Muscle of back (tissue), 13 donors: ENCODE measurements at places on chromosomes 3 and 15.

GRCh38 chr3:47008851-47009224, 29.4 kb downstream of the NBEAL2 start:
- no peak for DNase-seq

DNA sequence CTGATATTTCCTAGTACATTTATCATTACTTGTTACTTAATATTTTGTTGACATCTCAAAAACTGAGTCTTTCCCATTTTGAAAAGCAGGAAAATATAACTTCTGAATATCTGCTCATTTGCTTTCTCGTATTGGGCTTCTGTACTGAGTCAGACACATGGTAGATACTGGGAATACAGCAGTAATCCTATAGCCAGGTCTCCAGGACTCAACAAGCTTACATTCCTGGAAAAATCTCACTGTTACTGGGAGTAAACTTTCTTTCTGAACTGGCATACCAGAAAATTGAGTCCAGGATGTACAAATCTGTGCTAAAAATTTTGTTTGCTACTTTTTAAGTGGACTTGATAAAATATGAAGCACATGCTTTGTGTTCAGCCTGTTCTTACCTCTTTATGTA, 240.4 kb downstream of the RBMS3 start:
- DNase-seq = no peak

DNA sequence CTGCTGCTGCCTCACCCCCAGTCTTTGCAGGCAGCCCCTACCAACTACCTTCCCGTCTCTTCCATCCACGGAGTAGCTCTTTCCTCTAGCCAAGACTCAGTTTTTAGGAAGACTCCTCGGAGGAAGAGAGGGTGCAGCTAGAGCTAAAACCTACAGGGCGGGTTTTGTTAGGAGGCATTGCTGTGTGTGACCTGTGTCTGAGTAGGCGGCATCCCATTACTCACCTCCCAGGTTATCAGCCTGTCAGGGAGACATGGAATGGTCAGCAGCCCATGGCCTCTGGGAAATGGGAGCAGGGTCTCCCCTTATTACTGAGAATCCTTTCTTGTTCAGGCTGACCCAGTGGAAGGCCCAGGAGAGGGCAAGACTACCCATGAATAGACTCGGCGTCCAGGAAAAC, 43.8 kb upstream of the FGD5 start:
- no peak for DNase-seq

- no peak for DNase-seq
These were observed 131.4 kb downstream of the THRB start for GRCh38 chr3:24363242-24363641.

- no peak for DNase-seq
These were observed 144.0 kb downstream of the CLSTN2 start for GRCh38 chr3:140078940-140079339.

- no peak for DNase-seq
These were observed 41.8 kb upstream of the IQSEC1 start for GRCh38 chr3:13114811-13115575.

GRCh38 chr15:90599644-90600043, 69.9 kb downstream of the CRTC3 start:
- DNase-seq = no peak

GRCh38 chr3:86695752-86696151, 295.2 kb downstream of the VGLL3 start:
- DNase-seq = no peak

DNA sequence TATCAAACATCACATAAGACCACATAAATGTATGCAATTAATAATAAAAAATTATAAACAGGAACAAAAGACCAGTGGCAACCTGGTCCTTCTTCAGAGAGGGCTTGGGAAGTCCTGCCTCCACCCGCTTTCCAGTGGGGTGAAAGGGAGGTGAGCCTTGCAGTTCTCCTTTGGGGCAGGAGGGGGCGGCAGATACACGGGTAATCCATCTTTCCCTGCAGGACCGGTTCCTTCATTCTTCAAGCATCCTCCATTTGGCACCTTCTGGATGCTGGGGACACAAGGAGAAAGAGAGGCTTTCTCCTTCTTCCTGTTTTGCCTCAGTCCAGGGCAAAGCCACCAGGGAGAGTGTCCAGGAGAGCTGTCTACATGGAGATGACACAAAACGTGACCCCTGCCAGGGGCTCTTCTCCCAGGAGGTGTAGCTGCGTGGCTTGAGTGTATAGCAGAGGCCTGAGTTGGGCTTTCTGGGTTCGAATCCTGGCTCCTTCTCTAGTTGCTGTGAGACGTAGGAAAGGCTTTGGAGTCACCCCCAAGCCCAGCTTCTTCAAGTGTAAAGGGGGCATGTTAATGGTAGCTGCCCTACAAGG, 23.2 kb downstream of the RPLP1 start:
- DNase-seq = peak; percentile 88

DNA sequence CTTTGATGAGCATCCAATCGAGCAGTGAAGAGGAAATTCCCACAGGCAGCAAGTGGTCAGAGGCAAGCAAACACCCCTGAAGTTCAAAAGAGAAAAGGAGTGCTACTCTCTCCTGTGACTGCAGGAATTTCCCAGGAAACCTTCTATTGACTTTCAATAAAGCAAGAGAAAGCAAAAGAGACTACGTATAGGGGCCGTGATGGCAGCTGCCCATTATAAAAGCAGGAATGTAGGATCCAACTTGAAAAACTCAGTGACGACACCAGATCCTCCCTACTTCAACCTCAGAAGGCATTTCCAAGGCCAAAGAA, 53.1 kb upstream of the IP6K2 start:
- no peak for DNase-seq

DNA sequence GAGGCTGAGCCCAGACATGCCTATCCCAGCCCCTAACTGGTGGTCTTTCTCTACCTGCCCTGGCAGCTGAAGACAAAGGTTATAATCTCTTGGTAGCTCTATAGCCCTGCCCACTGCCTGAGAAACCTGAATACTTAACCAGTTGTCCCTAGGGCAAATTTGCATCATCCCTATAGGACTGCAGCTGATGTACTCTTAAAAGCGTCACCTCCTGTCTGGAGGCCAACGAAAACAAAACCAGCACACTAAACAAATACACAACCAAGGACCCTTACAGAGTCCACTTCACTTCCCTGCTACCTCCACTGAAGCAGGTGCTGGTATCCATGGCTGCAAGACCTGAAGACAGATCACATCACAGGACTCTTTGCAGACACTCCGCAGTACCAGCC, 98.0 kb downstream of the KCNAB1 start:
- no peak for DNase-seq

DNA sequence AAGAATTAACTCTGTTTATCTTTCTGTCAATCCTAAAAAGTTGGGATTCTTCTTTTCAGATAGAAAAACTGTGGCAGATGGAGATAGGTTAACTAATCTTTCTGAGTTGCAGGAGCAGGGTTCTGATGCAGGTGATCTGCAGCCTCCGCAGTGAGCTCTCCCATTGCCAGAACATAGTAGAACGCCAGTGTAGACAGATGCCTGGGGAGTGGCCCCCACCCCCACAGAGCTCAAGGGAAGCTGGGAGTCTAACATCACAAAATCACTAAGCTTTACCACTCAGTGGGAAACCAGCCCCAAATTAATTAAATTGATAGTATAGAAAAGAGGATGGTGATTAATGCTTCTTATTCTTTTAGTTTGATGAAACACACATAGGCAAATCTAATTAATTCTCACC, 295.0 kb upstream of the ATP10A start:
- no peak for DNase-seq

DNA sequence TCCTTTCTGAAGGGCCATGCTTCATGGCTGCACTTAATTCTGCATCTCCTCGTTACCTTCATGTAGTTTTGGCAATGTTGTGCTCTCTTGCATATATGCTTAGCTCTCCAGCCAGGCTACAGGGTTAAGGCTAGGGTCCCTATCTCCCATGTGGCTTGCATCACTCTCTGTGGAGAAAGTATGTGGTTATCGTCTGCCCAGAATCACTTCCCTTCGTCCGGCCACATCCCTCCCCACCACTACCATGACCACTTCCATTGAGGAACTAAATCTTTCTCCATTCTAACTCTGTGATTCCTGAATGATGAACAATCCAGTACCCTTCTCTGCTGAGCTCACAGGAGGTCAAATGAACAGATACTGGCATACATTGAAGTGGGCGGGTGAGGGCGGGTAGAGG, 34.0 kb downstream of the WWTR1 start:
- DNase-seq = no peak

GRCh38 chr3:21551019-21551418, 200.0 kb downstream of the ZNF385D start:
- no peak for DNase-seq

DNA sequence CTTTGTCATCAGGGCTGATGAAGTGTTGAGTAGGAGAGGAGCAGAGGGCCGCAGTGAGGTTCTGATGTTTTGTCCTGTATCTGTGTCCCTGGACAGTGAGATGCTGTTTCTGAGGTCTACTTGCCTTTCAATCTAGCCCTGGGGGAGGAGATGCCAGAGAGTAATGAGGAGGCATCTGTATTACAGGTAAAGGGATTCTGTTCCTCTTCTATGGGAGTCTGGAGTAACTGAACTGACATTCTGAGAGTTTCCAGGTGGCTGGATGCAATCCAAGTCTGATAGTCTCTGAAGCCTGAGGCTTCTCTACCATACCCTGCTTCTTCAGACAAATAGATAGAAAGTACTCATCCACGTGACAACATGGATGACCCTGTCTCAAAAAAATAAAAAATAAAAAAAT, 60.9 kb downstream of the IL12A start:
- DNase-seq = no peak

DNA sequence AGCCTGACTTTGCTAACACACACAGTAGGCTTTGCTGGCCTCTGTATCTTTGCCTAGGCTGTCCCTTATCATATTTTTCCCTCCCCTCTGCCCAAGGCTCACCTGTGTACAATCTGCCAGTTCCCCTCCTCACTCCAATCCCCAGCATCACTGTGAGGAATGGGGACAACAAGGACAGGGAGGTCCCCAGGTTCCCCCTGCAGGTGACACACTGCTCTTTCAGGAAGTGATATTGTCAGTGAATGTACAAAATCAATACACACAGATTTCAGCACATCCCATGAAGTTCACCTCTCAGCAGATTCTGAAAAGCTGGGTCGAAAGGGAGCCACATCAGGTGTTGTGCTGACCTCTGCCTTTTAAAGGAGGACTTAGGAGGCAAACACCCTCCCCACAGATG, 177.5 kb downstream of the RAB11A start:
- DNase-seq = no peak

DNA sequence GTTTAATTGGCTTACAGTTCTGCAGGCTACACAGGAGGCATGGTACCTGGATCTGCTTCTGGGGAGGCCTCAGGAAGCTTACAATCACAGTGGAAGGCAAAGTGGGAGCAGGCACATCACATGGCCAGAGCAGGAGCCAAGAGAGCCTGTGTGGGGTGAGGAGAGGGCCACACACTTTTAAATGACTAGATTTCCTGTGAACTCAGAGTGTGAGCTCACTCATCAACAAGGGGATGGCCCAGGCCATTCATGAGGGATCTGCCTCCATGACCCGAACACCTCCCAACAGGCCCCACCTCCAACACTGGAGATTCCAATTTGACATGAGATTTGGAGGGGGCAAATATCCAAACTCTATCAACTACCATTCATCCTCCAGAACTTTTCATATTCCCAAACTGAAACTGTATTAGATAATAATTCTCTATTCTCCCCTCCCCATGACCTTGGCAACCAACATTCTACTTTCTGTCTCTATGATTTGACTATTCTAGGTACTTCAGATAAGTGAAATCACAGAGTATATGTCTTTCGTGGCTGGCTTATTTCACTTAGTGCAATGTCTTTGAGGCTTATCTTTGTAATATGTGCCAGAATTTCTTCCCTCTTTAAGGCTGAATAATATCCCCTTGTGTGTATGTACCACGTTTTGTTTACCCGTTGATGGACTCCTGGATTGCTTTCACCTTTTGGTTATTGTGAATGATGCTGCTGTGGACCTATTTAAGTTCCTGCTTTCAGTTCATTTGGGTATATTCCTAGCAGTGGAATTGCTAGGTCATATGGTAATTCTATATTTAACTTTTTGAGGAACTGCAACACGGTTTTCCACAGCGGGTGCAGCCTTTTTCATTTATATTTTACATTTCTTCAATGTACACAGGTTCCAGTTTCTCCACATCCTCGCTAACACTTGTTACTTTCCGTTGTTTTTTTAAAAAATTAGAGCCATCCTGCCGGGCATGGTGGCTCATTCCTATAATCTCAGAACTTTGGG, 43.8 kb downstream of the TKT start:
- no peak for DNase-seq

DNA sequence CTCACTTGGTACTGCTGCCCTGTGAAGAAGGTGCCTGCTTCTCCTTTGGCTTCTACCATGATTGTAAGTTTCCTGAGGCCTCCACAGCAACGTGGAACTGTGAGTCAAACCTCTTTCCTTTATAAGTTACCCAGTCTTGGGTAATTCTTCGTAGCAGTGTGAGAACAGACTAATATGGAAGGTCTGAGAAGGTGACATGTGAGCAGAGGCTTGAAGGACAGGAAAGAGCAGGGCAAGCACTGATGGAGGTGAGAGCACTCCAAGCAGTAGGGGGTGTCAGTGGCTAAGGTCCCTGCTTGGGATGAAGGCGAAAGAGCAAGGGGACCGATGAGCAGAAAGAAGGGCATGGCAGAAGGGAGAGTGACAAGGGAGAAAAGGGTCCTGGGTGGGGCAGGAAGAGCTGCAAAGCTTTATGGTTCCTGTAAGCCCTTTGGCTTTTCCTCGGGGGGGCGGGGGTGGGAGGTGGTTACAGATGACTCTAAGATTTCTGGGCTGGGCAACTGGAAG, 3.5 kb downstream of the EIF4E3 start:
- DNase-seq = no peak

DNA sequence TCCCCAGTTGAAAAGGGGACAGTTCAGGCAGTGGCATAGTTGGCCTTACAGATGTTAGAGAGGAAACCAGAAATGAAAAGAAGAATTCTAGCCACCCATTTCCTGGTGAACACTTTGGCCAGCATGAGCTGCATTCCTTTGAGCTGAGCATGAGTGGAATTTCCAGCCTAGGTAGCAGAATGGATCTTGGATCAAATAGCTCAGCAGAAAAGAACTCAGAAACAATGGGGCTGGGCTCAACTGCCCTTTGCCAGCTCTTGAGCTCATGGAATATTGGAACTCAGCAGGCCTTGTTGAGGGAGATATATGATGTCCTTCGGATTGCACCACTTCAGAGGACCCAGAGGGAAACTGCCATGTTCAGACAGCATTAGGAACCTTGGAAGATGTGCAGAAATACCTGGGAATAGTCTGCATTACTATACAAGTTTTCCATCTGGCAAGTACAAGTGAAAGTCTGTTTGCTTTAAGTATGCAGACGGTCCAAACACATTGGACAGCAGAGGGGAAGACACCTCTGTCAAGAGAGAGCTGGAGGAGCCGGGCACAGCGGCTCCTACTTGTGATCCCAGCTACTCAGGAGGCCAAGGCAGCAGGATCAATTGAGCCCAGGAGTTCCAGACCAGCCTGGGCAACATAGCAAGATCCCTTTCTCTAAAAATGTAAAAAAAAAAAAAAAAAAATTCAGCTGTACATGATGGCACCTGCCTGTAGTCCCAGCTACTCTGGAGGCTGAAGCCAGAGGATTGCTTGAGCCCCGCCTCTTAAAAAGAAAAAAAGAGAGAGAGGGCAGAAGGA, 3.1 kb upstream of the CDV3 start:
- peak; percentile 81 for DNase-seq

DNA sequence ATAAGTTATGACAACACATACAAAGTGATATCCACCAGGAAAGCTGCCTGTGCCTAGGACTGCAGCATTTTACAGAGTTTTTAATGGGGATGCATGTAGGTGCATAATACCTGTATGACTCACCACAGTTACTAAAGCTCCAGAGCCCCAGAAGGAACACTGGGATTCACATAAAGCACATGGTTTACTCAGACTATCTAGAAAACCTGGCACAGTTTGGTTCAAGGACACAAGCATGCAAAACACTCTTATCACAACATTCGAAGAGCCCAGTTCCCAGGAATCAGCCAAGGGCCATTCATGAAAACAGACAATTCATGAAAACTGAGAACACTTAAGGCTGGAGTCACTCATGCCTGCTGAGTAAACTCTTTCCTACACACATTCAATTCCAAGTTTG, 261.0 kb downstream of the PYDC2 start:
- DNase-seq = no peak
